ENCODE measurements at places on chromosomes 2 and 18.

DNA sequence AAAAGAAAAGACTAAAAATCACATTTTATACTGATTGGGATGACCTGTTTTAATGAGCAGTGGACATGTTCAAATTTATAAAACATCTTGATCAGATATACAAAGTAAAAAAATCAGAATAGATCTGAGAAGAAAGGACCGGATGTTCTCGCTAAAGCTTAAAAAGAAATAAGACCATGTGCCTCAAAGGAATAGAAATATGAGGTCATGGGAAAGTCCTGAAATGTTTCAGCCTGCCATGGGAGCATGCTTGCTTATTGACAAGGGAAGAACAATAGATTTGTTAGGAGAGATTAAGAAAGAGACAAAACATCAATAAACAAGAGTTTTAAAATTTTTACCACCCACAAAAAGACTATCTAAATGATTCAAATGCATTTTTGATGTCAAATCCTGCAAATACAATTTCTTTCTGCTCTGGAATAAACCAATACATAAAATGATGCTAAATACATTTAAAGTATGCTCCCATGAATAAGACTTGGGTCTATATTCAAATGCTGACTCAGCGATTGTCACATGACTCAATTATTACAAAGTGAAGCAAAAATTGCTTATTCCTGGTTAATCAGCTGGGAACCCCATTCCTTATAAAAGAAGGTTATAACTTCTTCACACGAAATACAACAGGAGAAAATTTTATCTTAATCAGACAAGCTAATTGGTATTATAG is 633.9 kb upstream of the PKDCC start:
- H3K4me1 ChIP-seq, result no peaks in the 10 kb centered on the region
- DNase-seq, result no peak
- no peaks in the 10 kb centered on the region for H3K36me3 ChIP-seq
- H3K27me3 ChIP-seq, result no peaks in the 10 kb centered on the region

- H3K36me3 ChIP-seq, result no peaks in the 10 kb centered on the region
- no peaks in the 10 kb centered on the region for H3K4me1 ChIP-seq
- DNase-seq, result no peak
- H3K4me3 ChIP-seq, result no peak overlapping the region
- no peak overlapping the region for H3K27ac ChIP-seq
- H3K27me3 ChIP-seq, result no peaks in the 10 kb centered on the region
These were observed 308.8 kb upstream of the LYPD1 start for GRCh38 chr2:132978840-132979239.

DNA sequence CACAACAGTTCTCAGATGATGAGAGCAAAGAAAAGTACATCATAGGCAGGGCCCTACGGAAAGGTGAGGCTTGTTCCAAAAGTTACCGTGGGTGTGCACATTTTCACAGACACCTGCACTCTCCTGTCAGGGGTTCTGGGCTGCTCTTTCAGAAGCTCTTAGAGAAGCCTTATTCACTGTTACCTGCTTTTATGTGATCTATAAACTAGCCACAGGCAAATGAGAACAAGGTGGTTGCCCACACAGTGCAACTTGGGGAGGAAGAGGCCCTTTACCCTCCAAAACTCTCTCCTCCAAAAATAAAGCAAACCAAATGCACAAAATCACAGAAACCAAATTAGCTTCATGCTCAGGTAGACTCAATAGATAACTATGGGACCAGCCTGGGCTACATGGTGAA is 11.1 kb upstream of the CUL3 start:
- no peak overlapping the region for H3K4me3 ChIP-seq
- no peaks in the 10 kb centered on the region for H3K36me3 ChIP-seq
- no peaks in the 10 kb centered on the region for H3K27me3 ChIP-seq
- no peaks in the 10 kb centered on the region for H3K4me1 ChIP-seq

GRCh38 chr18:23627321-23627720 is 35.4 kb downstream of the ANKRD29 start:
- H3K4me1 ChIP-seq, result peaks cover 2% of the 10 kb centered on the region
- H3K36me3 ChIP-seq, result no peaks in the 10 kb centered on the region
- H3K27ac ChIP-seq, result no peak overlapping the region
- H3K27me3 ChIP-seq, result no peaks in the 10 kb centered on the region
- no peak for DNase-seq

- DNase-seq, result no peak
- no peaks in the 10 kb centered on the region for H3K27me3 ChIP-seq
- no peaks in the 10 kb centered on the region for H3K36me3 ChIP-seq
- no peak overlapping the region for H3K27ac ChIP-seq
These were observed 298.5 kb downstream of the PIEZO2 start for GRCh38 chr18:10850840-10851239.

GRCh38 chr2:53549497-53549896 is 218.1 kb upstream of the CHAC2 start:
- H3K36me3 ChIP-seq, result no peaks in the 10 kb centered on the region
- DNase-seq, result no peak
- H3K27ac ChIP-seq, result no peak overlapping the region
- no peaks in the 10 kb centered on the region for H3K4me1 ChIP-seq
- no peaks in the 10 kb centered on the region for H3K27me3 ChIP-seq

DNA sequence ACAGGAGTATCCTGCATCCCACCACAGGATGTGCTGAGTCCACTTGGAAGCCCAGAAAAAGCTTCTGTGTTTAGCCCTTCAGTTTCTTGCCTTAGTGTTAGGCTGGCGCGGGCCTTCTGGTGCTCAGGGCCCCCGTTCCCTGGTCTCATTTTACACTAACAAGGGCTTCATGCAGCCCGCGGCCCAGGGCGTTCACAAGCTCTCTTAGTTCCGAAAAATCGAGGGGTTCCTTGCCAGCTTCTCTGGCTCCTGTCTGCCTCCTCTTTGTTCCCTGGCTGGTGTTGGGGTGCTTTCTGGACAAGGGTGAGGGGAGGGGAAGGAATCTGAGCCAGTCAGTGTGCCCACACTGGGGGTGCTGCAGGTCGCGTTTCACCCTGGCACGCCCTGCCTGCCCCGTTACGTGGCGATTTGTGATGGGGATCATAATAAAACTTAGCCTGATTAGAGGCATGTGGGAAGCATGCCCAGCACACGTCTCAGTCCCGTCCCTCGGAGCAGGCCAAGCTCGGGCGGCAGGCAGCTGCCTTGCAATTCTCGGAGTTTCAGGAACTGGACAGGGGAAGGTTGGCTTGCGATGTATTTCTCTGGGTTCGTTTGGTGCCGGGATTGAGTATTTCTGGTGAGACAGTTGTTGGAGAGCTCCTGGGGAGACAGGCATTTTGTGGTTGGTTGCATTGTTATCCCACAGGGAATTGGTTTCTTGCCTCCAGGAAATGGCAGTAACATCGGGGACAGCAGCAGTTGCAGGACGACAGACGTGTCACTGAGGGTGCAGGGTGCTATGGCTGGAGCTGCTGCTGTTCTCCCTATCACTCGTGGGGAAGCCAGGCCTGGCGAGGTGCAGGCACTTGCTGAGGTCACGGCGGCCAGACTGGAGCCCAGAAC is 22.9 kb downstream of the SH3BP4 start:
- H3K36me3 ChIP-seq, result no peaks in the 10 kb centered on the region
- H3K4me3 ChIP-seq, result no peak overlapping the region
- H3K27ac ChIP-seq, result no peak overlapping the region
- H3K27me3 ChIP-seq, result no peaks in the 10 kb centered on the region
- H3K4me1 ChIP-seq, result peaks cover 24% of the 10 kb centered on the region
- DNase-seq, result no peak

- H3K4me3 ChIP-seq, result no peak overlapping the region
- no peak overlapping the region for H3K27ac ChIP-seq
- no peaks in the 10 kb centered on the region for H3K4me1 ChIP-seq
- no peaks in the 10 kb centered on the region for H3K36me3 ChIP-seq
- no peak for DNase-seq
These were observed 83.0 kb downstream of the ADD2 start for GRCh38 chr2:70684846-70685622.

GRCh38 chr2:135863233-135863632 is 13.0 kb downstream of the MCM6 start:
- no peak for DNase-seq
- H3K4me3 ChIP-seq, result no peak overlapping the region
- H3K27ac ChIP-seq, result no peak overlapping the region

DNA sequence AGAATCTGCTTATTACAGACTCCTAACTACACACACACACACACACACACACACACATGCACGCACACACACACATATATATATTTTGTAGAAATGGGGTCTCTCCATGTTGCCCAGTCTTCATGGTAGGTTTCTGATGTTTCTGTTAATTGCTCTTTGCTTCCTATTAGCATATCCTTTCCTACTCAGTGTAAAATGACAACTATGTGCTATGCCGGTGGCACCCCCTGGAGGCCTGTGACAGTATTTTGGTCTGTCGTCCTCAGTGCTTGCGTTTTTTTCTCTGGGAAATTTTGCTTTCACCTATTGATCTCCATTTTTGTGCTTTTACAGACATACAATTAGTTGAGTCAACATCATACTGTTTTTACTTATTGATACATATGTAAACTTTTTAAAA is 322.1 kb downstream of the LRRTM1 start:
- no peaks in the 10 kb centered on the region for H3K4me1 ChIP-seq
- no peak for DNase-seq
- H3K4me3 ChIP-seq, result no peak overlapping the region
- H3K36me3 ChIP-seq, result no peaks in the 10 kb centered on the region

- DNase-seq, result peak; percentile 43
- H3K27ac ChIP-seq, result no peak overlapping the region
- no peaks in the 10 kb centered on the region for H3K36me3 ChIP-seq
- H3K27me3 ChIP-seq, result no peaks in the 10 kb centered on the region
- no peak overlapping the region for H3K4me3 ChIP-seq
These were observed 44.1 kb downstream of the ATOH8 start for GRCh38 chr2:85797921-85798320.

- H3K4me1 ChIP-seq, result no peaks in the 10 kb centered on the region
- no peaks in the 10 kb centered on the region for H3K27me3 ChIP-seq
- DNase-seq, result no peak
- H3K27ac ChIP-seq, result no peak overlapping the region
- no peak overlapping the region for H3K4me3 ChIP-seq
- H3K36me3 ChIP-seq, result no peaks in the 10 kb centered on the region
These were observed 276.3 kb downstream of the TSN start for GRCh38 chr2:122031544-122032263.

GRCh38 chr2:165818920-165819319 is 24.9 kb upstream of the GALNT3 start:
- H3K4me1 ChIP-seq, result peaks cover 2% of the 10 kb centered on the region
- H3K4me3 ChIP-seq, result no peak overlapping the region

GRCh38 chr2:104521247-104521646 is 332.7 kb upstream of the POU3F3 start:
- H3K4me1 ChIP-seq, result no peaks in the 10 kb centered on the region
- H3K27ac ChIP-seq, result no peak overlapping the region
- H3K36me3 ChIP-seq, result no peaks in the 10 kb centered on the region
- no peaks in the 10 kb centered on the region for H3K27me3 ChIP-seq
- DNase-seq, result no peak
- H3K4me3 ChIP-seq, result no peak overlapping the region

- no peak for DNase-seq
- H3K27ac ChIP-seq, result no peak overlapping the region
- H3K27me3 ChIP-seq, result no peaks in the 10 kb centered on the region
- H3K4me3 ChIP-seq, result no peak overlapping the region
These were observed 31.7 kb downstream of the L3MBTL4 start for GRCh38 chr18:6382963-6383362.

- DNase-seq, result no peak
- no peaks in the 10 kb centered on the region for H3K36me3 ChIP-seq
- no peaks in the 10 kb centered on the region for H3K27me3 ChIP-seq
- no peak overlapping the region for H3K27ac ChIP-seq
These were observed 87.5 kb upstream of the ST3GAL5 start for GRCh38 chr2:85976106-85976920.

DNA sequence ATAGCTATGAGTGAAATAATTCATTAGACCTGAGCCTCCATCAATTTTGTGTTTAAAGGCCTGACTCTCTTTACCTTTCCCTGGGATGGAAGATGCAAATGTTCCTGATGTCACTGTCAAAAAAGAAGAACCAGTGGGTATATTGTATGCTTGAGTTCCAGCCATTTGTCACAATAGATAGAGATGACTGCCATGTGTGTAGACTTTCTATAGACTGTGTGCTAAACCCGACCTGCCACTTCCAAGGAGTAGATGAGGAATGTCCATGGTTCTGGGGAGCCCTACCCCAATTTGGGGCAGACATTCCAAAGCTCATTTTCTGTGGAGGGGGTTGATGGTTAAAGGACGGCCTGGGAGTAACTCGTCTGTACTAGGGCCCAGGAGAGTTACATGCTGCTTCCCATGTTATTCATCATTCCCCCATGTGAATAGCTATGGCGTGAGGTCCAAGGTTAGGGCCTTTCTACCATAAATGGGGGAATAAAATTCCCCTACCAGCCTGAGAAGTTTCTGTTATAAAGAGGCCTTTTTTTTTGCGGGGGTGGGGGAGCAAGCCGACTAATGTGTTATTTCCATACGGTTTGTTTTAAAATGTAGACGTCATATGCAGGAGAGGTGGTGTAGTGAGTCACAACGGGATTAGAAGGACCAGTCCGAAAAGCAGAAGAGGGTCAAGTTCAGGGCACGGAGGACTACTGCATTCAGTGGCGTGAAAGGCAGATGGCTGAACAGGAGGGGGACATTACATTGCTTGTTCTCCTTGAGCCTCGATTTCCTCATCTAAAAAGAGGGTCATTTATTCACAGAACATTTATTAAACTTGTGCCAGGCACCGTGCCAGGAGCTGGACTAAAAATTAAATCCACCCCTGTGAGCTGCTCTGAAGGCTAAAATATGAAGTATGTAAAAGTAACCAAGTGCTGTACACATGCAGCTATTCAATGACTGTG is 24.0 kb downstream of the IL1B start:
- H3K4me1 ChIP-seq, result no peaks in the 10 kb centered on the region
- DNase-seq, result no peak
- no peaks in the 10 kb centered on the region for H3K27me3 ChIP-seq
- H3K4me3 ChIP-seq, result no peak overlapping the region
- H3K27ac ChIP-seq, result no peak overlapping the region

- no peaks in the 10 kb centered on the region for H3K27me3 ChIP-seq
- H3K36me3 ChIP-seq, result no peaks in the 10 kb centered on the region
- no peak for DNase-seq
- H3K4me1 ChIP-seq, result no peaks in the 10 kb centered on the region
These were observed 96.2 kb upstream of the SNTG2 start for GRCh38 chr2:854460-854859.

- H3K27me3 ChIP-seq, result no peaks in the 10 kb centered on the region
- no peaks in the 10 kb centered on the region for H3K36me3 ChIP-seq
- H3K4me1 ChIP-seq, result no peaks in the 10 kb centered on the region
- H3K27ac ChIP-seq, result no peak overlapping the region
These were observed 60.7 kb upstream of the GATA6 start for GRCh38 chr18:22108674-22109073.

- H3K4me1 ChIP-seq, result peaks cover 2% of the 10 kb centered on the region
- no peaks in the 10 kb centered on the region for H3K36me3 ChIP-seq
- H3K27me3 ChIP-seq, result no peaks in the 10 kb centered on the region
These were observed 25.2 kb upstream of the TLK1 start for GRCh38 chr2:171185941-171186340.

GRCh38 chr2:153657651-153658050 is 179.1 kb upstream of the RPRM start:
- no peaks in the 10 kb centered on the region for H3K27me3 ChIP-seq
- DNase-seq, result no peak
- H3K4me1 ChIP-seq, result no peaks in the 10 kb centered on the region
- no peaks in the 10 kb centered on the region for H3K36me3 ChIP-seq

Measured in ovary (tissue), 10 donors.